NCI-H774 (cell line): ENCODE measurements at places on chromosomes 2 and 18.

GRCh38 chr18:2534906-2535305 is 36.4 kb downstream of the METTL4 start:
- no peak for DNase-seq

DNA sequence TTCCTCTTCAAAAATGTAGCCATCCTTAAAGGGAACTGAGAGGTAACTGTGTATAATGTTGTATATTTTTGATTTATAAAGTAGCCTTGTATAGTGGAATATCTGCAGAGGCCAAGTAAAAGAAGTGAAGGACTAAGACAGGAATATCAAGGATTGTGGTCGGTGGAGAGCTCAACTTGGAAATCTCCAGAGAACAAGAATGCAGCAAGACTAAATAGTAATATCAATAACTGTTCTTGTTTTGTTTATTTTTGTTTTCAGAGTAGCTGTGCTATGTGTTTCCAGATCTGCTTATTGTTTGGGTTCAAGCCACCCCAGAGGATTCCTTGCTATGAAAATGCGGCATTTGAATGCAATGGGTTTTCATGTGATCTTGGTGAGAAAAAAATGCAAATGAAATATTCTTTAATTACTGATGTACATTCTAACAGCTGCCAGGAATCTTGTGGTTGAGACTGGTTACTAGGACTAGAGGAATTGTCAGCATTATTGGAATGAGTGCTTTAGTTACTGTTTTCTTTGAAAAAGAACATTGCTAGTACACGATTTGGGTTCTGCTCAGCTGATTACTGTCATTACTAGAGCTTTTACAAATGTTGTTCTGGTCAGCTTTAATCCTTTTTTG is 25.0 kb downstream of the FASTKD2 start:
- no peak for DNase-seq

DNA sequence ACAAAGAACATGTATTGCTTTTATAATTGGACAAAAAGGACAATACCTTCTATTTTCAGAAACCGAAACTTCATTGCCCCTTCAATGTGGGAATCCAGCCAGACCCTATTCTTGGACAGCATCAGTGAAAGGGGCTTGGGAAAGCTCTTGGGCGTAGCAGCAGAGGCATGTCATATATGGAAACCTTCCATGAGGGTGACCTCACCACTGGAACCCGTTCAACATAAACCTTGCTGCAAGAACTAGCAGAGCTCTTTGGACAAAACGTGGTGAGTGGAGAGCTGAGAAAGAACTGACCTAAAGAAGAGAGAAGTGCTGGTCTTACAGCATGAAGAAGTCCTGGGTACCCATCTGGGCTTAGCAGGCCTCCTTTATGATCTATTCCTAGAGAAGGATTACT is 22.7 kb upstream of the ACTG2 start:
- no peak for DNase-seq

- no peak for DNase-seq
These were observed 14.6 kb downstream of the UGP2 start for GRCh38 chr2:63856303-63856603.

DNA sequence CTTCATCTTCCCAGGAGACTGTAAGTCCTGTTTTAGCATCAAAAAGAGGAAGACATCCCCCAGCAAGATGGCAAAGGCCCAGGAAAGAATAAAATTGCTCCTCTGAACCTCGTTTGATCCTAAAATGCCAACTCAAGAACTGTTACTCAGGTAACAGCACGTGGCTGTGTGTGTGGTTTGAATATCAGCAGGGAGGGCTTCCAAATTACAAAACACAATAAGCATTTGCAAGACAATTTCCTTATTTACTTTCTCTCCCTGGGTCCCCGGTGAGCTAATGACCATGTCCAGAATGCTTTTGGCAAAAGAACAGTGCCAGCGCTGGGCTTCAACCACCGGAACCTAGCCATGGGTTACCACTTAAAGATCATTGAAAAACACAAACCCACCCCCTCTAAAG is 163.6 kb downstream of the C1D start:
- DNase-seq = peak; percentile 35

DNA sequence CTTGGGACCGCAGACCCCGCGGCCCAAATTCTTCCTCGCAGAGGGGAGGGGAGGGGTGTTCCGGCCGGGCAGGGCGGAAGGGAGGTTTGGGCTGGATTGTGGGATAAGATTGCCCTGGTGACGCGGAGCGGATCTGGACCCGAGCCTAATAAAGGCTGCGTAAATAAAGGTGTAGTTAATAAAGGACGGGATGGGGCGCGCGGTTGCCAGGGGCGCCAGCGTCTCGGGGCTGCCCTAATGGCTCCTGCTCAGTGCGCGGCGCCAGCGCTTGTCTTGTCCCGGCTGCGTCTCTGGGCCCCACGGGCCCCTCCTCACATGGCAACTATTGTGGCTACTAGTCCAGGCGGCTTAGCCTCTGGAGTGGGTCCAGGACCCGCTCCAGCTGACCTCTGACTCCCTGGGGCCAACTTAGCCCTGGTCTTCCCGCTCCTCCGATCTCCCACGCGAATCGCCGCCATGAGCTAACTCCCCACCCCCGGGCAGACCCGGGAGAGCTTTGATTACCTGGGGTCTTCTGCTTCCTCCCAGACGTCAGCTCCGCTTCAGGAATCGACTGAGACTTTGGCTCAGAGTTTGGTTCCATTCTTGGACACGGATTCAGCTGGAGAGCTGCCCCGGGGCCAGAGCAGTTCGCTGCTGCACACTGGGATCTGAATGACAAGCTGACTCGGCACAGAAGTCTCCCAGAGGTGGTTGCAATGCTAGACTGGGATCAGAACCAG is 36.5 kb downstream of the SLC25A52 start:
- DNase-seq = no peak

DNA sequence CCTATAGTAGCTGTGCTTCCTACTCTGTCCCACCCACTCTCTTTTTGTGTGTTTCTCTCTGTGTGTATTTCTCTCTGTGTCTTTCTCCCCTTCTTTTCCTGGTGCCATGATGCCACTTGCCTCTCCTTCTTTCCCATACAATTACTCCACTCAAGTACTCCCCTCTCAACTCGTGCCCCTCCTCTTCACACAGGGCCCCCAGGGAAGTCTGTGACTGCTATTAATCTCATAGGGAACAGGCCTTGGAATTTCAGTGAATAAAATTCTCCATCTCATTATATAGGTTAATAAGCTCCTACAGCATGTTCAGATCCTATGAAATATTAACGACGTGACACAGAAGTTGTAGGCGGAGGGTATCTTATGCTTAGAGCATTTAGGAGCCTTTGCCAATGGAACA is 205.9 kb upstream of the EPHA4 start:
- DNase-seq = no peak

DNA sequence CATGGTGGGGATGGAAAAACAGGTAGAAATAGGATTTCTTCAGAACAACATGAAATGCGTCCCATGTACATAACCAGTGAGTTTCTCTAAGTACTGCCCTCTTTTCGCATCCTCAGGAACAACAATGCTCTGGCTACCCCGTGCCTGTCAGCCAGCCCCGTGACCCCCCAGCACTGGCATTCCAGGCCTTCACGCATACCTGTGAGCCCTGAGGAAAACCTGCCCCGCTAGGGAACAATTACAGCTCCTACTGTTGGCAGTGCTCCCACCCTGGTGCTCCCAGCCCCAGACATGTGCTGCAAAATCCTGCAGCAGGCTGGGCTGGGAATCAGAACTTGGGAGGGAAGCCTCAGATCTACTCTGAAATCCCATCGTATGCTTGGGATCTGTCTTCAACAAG is 9.1 kb downstream of the SMAD7 start:
- DNase-seq = no peak

DNA sequence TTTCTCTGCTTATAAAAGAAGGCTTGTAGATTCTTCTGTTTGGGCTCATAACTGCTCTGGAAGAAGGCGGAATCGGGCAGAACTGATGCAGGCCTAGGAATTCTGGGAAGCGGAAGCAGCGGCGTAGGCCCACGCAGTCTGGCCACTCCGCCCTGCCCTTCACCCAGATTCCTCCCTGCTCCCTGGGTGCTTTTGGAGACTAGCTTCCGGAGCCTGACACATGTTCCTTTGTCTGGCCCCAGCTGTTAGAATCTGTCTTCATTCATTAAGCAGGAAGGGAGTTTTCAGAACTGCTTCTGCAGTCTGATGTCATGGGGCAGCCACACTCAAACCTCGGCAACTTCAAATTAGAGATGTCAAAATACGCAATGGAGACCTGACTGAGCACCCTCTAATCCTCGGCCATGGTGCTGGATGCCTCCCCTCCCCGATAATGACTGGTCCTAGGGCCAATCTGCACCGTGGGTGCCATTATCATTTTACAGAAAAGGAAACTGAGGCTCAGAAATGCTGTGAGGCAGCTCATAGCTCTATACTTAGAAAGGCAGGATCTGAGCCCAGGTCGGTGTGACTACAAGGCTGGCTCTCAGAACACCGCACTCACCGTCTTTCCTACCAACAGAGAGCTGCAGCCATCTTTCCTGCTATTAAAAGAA is 275.7 kb downstream of the MYCN start:
- no peak for DNase-seq

GRCh38 chr18:7727361-7728076 is 160.4 kb downstream of the PTPRM start:
- DNase-seq = no peak

DNA sequence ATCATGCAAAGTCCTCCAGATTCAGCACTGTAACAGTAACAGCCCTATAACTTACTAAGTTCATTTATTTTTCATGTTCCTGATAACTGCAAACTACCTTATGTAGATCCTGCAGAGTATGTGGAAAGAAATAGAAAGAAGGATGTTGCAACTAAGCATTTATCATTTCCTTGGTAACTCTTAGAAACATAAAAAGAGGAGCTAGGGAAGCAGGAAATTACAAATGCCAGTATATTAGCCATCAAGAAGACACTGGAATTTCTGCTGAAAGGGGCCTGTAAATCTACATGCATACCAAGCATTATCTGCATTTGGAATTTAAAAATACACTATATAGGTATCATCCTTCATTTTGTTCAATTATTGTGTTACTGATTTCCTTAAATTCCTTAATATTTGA is 66.8 kb downstream of the PDE11A start:
- DNase-seq = no peak

DNA sequence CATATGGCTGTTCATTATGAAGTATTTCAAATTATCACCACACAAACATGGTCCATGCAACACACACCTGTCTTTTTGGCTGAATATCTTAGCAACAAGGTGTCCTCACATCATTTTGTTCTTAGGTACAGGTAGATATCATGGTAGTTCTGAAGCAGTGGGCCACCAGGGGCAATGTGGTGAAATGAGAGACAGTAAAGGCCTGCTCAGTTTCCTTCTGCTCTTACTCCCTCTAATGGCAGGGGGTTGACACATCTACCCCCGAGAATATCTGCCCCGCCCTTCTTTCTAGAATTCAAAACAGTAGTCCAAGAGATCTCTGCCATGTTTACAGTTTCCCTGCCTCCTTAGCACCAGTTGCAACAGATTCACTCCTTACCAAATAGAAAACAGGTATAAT is 147.0 kb upstream of the KLHL14 start:
- peak; percentile 10 for DNase-seq

GRCh38 chr18:79971211-79971952 is 6.9 kb downstream of the HSBP1L1 start:
- no peak for DNase-seq

DNA sequence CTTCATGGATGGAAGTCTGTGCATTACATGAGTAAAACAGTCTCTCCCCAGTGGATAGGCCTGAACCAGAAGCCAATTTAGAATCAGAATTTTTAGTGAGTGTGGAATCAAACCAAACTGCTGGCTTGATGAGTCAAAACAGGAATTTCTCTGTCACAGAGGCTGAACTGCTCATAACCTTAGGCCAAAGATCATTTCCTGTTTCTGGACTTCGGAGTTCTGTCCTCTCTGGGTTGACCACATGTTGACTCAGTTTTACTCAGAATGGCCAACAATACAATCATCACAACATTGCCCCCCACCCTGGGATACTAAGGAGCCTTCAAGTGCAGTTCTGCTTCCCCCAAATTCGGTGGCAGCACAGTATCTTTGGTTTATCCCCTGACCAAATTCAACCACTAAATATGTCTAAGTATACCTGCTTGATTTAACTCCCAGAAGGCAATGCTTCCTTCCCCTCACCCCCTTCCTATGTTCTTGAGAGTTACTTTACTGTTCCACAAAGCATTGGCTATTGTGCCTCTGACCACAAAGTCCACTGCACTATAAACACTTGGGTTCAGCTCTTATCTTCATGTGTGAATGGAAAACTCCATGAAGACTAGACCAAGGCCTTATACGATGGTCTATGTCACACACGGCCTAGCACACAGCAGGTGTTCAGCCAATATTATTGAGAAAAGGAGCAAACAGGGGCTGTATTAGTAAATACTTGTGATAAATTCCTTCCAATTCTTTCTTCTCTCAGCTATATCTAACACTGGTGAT is 67.8 kb downstream of the NXPH2 start:
- DNase-seq = no peak

GRCh38 chr2:216327447-216327935 is 44.8 kb downstream of the MARCHF4 start:
- peak; percentile 67 for DNase-seq

- no peak for DNase-seq
These were observed 4.8 kb downstream of the AMER3 start for GRCh38 chr2:130759906-130760753.

GRCh38 chr2:74927621-74928020 is 30.8 kb upstream of the POLE4 start:
- no peak for DNase-seq

DNA sequence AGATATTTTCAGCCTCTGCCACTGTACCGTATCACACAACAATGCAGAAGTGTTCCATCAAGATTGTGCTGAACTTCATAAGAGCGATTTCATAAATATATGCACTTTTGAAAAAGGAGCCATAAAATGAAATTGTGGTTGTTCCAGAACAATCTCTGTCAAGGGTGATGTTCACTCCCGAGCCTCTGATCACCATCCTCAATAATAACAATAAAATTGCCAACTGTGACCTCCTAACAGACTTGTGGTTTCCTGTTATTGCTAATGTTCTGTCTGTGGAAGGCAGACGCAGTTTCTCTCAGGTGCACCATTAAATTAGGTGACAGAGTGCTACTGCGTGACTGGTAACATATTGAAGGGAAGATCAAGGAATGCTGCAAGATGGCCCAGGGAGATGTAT is 383.7 kb downstream of the SOCS6 start:
- no peak for DNase-seq

DNA sequence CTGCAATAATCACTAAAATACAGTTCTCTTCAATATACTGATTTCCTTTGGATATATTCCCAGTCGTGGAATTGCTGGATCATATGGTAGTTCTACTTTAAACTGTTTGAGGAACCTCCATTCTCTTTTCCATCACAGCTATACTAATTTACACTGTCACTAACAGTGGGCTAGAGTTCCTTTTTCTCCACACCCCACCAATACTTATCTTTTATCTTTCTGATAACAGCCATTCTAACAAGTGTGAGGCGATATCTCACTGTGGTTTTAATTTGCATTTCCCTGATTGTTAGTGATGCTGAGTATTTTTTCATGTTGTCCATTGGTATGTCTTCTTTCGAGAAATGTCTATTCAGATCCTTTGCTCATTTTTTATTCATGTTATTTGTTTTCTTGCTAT is 68.4 kb downstream of the CERKL start:
- DNase-seq = no peak

DNA sequence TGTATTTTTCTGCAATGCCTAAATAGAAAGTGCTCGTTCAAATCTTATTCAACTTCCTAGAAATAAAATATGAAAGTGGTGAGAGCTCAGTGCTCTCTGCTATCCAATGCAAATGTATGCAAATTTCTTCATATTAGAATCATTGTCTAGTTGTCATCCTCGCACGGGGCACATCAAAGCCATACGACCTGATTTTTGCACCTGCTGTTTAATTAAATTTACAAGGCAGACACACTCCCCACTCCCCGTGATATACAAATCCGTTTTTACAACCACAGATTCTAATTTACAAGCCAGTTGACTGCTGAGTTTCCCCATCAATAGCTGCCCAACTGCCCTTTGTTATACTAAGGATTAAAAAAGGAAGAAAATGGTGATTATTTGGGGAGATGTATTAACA is 284.6 kb downstream of the RNF144A start:
- no peak for DNase-seq
